ENCODE measurements at places on chromosomes 3 and 15.

DNA sequence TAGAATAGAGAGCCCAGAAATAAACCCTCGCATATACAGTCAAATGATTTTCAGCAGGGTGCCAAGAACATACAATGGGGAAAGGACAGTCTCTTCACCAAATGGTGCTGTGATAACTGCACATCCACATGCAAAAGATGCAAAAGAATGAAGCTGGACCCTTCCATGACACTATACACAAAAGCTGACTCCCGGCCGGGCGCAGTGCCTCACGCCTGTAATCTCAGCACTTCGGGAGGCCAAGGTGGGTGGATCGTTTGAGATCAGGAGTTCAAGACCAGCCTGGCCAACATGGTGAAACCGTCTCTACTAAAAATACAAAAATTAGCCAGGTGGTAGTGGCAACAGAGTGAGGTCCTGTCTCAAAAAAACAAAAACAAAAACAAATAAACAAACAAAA, 43.2 kb upstream of the IQSEC1 start:
- no peak for DNase-seq

GRCh38 chr15:51888593-51889195, 59.2 kb downstream of the TMOD3 start:
- no peak for DNase-seq

- DNase-seq: no peak
Observed at GRCh38 chr3:136192831-136193230, 3.3 kb downstream of the MSL2 start.

DNA sequence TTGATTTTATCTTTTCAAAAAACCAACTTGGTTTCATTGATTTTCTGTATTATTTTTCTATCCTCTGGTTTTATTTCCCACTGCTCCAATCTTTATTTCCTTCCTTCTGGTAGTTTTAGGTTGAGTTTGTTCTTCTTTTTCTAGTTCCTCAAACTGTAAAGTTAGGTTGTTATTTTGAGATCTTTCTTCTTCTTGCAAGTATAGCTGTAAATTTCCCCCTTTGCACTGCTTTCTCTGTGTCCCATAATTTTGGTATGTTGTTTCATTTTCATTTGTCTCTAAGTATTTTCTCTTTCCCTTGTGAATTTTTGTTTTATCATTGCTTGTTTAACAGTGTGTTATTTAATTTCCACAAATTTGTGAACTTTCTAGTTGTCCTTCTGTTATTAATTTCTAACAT, 120.0 kb downstream of the PLD1 start:
- DNase-seq: no peak

GRCh38 chr3:142997330-142997729, 4.0 kb upstream of the U2SURP start:
- DNase-seq: no peak

DNA sequence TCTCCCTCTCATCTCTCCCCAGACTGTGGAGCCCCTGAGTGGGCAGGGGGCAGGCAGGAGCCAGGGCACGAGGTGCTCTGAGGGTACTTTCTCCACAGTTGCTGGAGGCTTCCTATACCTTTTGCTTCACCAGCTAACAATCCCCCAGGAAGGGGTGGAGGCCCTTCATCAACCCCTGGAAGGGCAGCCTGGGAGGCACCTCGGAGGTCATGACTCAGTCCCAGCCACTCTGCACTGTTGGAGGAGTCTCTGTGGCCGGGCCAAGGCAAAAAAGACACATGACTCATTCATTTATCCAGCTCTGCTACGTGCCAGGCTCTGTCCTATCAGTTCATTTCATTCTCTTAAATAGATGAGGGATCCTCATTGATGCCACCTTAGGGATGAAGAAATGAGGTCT, 15.6 kb upstream of the KY start:
- peak; percentile 70 for DNase-seq

DNA sequence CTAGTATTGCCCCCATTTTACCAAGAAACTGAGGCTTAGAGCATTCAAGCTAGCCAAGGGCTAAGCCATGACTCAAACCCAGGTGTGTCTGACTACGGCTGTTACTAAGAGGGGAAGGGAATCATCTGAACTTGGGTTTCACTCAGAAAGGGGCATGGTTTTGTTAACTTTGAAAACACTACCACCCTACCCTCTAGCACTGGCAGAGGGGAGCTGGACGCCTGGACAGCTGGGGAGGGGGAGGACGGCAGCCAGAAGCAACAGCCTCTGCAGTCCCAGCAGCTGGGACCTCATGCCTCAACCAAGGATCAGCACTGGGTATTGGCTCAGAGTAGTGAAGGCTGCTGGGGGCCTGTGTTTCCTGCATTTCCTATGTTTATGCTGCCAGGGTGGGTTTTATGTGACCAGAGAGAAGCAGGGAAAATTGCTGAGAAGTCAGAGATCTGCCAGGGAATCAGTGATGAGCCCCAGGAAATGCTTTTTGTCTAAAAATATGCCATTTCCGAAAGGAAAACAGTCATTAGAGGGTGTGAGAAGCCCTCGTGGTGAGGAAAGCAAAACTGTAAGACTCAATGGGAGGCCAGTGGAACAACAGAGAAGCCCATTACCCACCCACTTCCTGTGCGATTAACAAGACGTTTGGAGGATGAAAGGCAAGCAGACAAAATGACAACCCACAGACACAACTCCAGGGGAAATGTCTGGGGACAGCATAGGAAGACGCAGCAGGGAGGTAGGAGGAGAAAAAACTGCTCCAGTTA, 41.2 kb downstream of the LIPC start:
- DNase-seq: no peak

DNA sequence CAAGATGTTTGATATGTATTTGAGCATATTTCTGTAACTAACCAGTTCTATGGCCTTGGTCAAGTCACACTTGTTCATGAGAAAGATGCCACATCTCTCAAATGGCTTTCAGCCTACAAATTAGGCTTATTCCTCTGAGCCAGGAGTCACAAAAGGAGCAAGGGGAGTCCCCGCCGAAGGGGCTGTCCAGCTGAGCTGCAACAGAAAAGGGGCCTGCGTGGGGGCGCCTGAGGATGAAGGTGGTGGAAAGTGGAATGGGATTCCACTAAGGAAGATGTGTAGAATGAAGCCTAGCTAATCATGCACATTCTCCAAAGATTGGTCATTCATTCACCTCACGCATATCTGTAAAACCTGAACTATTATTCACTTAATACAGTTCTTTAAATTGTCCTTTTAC, 19.1 kb downstream of the ALDH1L1 start:
- no peak for DNase-seq

DNA sequence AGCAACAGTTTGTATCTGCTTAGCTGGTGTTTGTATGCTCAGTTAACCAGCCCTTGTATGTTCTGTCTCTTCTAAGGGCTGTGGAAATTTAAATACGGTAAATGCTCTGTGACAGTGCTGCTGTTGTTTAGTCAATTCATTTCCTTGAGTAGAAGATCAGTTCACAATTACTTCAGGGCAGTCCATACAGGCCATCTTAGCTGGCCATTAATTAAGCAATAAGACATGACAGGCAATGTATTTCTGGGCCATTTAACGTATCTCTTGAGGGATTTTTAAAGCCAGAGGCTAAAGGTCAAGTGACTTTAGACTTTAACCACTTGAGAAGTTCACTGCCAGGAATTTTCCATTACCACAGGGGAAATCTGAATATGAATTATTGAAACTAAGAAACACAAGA, 351.8 kb downstream of the ZIC1 start:
- peak; percentile 12 for DNase-seq

DNA sequence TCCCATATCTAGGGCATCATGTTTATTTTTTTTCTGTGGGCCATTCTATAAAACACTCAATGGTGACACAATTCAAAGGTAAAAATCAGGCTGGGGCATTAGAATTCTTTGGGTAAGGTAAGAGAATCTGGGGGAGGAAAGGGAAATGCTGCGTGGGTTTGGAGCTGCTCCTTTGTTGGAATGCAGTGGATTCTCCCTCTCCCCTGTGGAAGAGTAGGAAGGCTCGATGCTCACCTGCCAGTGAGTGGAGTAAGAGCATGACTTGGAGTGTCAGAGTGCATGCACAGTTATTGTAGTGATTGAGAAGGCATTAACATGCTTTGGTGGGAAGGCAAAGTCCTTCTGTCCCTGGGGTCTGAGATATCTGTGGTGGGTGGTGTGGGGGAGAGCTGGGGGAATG, 280.0 kb downstream of the PDCD6IP start:
- no peak for DNase-seq

DNA sequence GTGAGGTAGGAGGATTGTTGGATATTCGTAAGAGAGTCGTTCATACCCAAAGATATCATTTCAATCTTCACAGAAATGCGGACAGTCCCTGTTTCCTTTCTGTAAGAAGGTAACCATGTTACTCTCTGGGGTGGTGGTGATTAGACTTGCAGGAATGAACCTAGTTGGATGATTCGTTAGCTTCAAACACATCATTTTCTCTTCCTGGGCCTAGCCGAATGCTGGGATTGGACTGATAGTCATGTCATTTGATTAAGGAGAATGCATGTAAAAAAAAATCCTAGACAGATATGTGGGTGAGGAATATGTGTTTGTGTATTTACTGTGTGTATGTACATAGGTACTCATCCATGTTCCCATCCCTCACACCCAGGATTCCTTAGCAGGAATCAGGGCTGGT, 12.4 kb downstream of the SLCO3A1 start:
- no peak for DNase-seq

- no peak for DNase-seq
Observed at GRCh38 chr15:84983294-84983693, 1.6 kb downstream of the PDE8A start.

DNA sequence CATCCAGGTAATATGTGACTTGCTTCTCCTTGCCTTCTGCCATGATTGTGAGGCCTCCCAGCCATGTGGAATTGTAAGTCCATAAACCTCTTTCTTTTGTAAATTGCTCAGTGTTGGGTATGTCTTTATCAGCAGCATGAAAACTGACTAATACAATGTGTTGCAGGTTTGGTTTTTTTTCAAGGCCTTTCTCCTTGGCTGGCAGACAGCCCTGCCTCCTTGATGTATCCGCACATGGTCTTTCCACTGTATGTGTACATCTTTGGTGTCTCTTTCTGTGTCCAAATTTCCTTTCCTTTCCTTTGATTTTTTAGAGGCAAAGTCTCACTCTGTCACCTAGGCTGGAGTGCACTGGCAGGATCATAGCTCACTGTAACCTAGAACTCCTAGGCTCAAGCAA, 260.1 kb downstream of the TUSC7 start:
- no peak for DNase-seq

GRCh38 chr3:48789665-48790064, 58.0 kb downstream of the PRKAR2A start:
- DNase-seq: no peak

DNA sequence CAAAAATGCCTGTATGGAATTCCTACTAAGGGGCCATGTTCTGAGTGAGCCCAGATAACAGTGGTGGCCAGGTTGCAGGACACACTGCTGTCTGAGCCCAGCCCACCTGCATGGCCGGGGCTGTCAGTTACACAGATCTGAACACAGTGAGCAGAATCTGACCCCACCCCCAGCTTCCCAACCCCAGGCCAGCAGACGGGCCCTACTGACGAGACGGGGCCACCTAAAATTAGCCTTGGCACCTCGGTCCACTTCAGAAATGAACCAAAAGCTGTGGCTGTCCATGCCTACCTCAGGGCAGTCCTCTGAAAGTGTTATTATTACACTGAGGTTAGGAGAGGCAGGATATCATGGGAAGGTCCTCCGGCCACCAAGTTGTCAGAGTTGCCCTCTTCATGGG, 51.8 kb downstream of the LMCD1 start:
- DNase-seq: no peak

DNA sequence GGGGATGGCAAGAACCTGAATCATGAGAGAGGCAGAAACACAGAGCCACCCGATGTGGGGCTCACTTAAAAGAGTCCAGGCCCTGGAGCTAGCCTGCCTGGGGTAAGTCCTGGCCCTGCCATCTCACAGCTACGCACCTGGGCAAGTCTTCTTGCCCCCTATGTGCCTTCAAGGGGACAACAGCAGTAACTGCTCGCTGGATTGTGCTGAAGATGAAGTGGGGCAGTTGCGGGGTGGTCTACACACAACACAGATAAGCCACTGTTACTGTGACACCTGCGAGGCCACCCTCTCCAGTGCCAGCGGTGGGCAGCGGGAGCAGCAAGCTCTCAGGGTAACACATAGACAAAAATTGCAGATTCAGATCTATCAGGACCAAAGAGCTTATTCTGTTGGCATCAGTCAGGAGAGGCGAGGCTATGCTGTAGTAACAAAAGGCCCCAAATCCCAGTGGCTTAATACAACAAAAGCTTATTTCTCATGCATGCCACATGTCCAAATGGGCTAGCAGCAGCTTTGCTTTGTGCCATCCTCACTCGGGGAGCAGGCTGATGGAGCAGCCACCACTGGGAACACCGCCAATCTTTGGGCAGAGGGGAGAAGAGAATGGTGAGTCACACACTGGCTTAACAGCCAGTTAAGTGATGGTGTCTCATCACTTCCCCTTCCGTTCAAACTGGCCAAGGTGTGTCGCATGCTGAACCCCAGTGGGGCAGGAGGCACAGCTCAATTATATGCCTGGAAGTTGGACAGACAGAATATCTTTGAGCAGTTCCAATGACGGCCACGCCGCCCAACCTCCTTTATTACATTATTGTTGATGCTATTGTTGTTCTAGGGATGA, 78.3 kb downstream of the WNT7A start:
- DNase-seq: no peak

GRCh38 chr3:197093871-197094270, 64.3 kb upstream of the MELTF start:
- DNase-seq: no peak

GRCh38 chr3:189307963-189308362, 136.2 kb downstream of the TPRG1 start:
- no peak for DNase-seq

- DNase-seq: no peak
Observed at GRCh38 chr15:80323285-80323684, 71.3 kb upstream of the CTXND1 start.

GRCh38 chr3:54033761-54034160, 88.6 kb upstream of the CACNA2D3 start:
- no peak for DNase-seq

DNA sequence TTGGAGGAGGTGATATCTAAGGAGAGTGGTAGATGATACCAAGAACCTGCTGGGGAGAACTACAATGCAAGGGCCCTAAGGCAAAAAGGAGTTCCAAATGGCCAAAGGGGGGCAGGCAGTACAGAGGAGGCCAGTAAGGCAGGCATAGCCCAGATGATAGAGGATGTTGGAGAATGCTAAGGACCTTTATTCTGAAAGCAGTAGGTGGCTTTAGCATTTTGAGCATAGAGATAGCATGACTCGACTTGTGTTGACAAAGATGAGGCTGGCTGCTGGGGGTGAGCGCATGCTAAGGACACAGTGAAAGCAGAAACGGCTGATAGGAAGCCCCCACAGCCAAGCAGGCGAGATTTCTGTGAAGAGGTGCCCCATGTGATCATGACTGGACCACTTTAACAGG, 419.3 kb downstream of the ERC2 start:
- no peak for DNase-seq

DNA sequence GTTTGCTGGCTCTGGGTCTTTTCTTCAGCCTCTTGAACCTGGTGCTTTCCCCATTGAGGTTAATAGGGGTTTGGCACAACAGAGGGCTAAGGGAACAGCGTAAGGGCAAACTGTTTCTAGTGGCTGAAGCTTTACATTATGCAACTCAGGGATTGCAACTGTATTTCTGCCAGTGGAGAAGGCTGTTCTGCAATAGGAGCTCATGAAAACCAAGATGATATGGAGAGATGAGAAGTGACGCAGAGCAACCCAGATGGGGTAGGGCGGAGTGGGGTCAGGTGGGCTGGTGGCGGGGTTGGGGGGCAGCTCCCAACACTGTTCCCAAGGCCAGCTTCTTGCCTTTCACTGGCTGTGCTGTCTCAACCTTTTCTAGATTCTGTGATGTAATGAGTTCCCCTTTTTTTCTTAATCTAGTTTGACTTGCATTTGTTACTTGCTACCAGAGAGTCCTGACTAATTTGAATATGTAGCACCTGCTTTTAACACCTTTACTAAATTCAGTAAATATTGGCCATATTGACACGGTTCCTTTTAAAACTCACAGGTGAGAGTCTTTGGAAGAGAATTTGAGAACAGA, 7.2 kb downstream of the GXYLT2 start:
- no peak for DNase-seq

All from stromal cell of bone marrow (primary cell).